ENCODE measurements at places on chromosomes 11 and 22.

DNA sequence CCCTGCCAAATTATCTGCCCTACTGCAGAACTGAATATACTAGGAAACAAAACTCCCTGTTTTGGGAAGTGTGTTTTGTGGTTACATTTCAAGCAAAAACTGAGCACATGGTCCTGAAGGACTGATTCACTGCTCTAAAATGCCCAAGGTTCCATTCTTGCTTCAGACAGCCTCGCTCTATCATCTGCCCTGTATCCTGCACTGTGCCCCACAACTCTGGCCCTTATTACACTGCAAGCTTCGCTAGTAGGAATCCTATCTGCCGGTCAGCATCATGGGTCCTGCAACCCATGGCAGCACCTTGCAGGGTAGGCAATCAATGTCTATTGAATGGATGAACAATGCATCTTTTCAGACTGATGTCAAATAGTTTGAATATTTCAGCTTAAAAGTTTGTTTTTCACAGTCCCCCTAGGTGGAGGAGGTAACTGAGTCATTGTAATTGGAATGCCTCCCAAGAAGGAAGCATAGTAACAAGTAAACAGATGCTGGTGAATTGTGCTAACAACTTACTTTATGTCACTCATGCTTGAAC, 21.3 kb downstream of the LAYN start:
- no peak overlapping the region for H3K27ac ChIP-seq
- no peak for DNase-seq
- H3K36me3 ChIP-seq = no peaks in the 10 kb centered on the region
- H3K27me3 ChIP-seq = no peaks in the 10 kb centered on the region

- no peak for DNase-seq
- H3K4me1 ChIP-seq = no peaks in the 10 kb centered on the region
- no peaks in the 10 kb centered on the region for H3K27me3 ChIP-seq
- H3K36me3 ChIP-seq = no peaks in the 10 kb centered on the region
- no peak within 1 kb of the TSS for H3K27ac ChIP-seq
- no peak within 1 kb of the TSS for H3K4me3 ChIP-seq
These were observed at the start of gene OR8H2 for GRCh38 chr11:56103210-56103737. TSS of gene OR8H2 (plus strand) at chr11:56103687. CDS start at chr11:56105043, 1,356 bp downstream.

GRCh38 chr11:36363361-36364268, 67.5 kb downstream of the PRR5L start:
- no peak overlapping the region for H3K4me3 ChIP-seq
- no peak overlapping the region for H3K27ac ChIP-seq
- peaks cover 22% of the 10 kb centered on the region for H3K4me1 ChIP-seq
- H3K27me3 ChIP-seq = peaks cover 24% of the 10 kb centered on the region
- H3K36me3 ChIP-seq = no peaks in the 10 kb centered on the region

DNA sequence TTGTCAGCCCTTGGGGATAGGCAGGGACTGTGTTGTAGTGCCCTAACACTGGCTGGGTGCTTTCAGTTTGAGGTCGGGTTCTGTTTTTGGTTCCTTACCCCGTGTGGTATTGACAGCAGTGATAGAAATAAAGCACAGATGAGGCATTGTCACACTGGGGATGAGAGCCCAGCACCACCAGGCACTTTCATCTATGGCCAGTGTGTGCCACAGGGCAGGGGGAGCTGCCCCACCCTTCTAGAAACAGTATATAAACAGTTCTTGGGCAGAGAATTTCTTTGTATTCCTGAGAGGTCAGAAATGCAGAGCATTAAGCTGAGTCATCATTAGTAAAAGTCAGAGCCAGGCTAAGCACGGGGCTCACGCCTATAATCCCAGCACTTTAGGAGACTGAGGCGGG, 23.1 kb upstream of the CDC42EP2 start:
- no peaks in the 10 kb centered on the region for H3K27me3 ChIP-seq
- DNase-seq = no peak
- peaks cover 11% of the 10 kb centered on the region for H3K4me1 ChIP-seq
- H3K4me3 ChIP-seq = no peak overlapping the region

- no peaks in the 10 kb centered on the region for H3K36me3 ChIP-seq
- peaks cover 38% of the 10 kb centered on the region for H3K27me3 ChIP-seq
- no peak overlapping the region for H3K27ac ChIP-seq
These were observed 18.1 kb downstream of the TSKU start for GRCh38 chr11:76801225-76801624.

DNA sequence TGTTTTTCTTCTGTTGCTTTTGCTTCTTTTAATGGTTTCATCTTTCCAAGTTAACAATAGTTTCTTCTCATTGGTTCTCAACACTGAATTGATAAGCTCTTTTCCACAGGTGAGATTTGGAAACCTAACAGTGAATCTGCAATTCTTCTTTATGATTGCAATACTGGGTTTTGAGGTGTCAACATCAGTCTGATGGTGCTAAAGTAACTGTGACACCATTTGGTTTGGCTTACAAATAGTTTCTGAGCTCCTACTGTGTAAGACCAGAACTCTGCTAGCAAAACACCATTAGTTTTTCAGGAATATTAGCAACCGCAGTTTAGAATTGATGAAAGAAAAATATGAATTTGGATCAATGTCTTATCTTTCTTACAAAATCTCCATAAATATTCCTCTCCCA, 58.6 kb downstream of the MAML2 start:
- H3K36me3 ChIP-seq = peaks cover 37% of the 10 kb centered on the region
- H3K4me1 ChIP-seq = peaks cover 40% of the 10 kb centered on the region
- no peak for DNase-seq
- H3K27me3 ChIP-seq = no peaks in the 10 kb centered on the region

DNA sequence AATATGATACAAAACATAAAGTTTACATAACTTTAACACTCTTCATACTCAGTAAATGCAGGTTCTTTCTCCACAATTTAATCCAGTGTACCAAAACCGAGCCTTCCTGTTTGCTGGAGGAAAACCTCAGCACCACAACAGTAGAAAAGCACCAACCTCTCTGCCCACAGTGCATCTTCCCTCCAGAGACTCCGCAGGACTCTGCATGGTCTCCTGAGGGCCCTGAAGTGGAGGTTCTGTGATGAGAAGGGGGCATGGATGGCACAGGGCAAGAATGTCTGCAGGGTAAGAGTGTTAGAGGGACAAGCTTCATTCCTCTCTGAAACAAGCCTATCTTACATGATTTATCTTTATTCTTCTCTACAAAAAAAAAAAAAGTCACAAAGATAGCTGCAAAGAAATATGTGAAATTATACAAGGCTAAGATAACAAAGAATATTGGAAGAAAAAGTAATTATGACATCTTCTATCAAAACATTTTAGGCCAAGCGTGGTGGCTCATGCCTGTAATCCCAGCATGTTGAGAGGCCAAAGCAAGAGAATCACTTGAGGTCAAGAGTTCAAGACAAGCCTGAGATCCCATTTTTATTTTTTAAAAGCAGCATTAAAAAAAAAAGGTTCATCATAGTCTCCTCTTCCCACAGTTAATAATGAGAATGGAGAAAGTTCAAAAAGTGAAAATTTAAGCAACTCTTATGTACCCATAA, 102.0 kb downstream of the VPREB1 start:
- no peak for DNase-seq
- H3K4me3 ChIP-seq = no peak overlapping the region
- no peaks in the 10 kb centered on the region for H3K27me3 ChIP-seq
- no peak overlapping the region for H3K27ac ChIP-seq

GRCh38 chr11:74672956-74673692, 58.1 kb downstream of the CHRDL2 start:
- H3K4me3 ChIP-seq = no peak overlapping the region
- H3K36me3 ChIP-seq = peaks cover 3% of the 10 kb centered on the region
- H3K27ac ChIP-seq = no peak overlapping the region
- no peaks in the 10 kb centered on the region for H3K4me1 ChIP-seq
- H3K27me3 ChIP-seq = no peaks in the 10 kb centered on the region

DNA sequence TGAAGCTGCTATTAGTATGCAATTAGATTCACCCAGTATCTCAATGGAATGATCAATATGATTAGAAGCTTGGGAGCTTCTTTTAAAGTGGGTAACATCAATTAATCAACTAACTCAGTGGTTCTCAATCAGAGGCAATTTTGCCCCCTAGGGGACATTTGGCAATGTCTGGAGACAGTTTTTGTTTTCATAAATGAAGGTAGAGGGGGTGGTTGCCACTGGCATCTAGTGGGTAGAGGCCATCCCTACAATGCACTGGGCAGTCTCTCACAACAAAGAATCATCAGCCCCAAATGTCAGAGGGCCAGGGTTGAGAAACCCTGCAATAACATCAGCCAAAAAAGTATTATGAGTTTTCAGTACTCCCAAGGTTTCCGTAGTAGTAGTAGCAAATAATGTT, 5.9 kb upstream of the AMOTL1 start:
- DNase-seq = no peak
- no peaks in the 10 kb centered on the region for H3K27me3 ChIP-seq
- H3K27ac ChIP-seq = no peak overlapping the region

DNA sequence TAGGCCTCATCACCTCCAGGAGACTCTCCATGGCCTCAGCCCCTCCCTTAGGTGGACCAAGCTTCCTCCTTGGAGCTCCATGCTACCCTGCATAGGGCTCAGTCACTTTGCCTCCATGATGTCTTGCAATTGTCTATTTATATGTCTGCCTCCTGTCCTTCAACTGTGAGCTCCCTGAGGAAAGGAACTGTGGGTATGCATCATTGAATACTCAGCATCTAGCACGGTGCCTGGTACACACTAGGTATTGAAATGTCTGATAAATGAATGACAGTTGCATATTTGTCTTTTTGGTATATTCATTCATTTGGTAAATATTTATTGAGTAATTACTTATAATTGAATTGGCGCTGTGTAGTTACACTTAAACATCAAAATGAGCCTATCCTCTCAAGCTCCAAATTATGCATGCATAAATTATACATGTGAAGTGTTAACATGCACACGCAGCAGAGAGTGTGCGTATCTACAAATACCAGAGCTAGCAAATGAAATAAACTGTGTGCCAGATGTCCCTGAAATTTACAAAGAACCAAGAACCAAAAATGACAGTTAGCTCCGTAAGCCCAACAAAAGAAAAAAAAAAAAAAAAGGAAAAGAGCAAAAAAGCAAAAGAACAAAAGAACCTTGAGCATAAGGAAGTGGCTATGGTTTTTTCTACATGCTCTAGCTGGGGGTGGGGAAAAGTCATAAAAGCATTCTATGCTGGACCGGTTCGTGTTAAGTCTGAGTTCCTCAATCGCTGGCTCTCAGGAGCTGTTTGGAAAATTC, 25.2 kb downstream of the GRAP2 start:
- no peaks in the 10 kb centered on the region for H3K36me3 ChIP-seq
- peaks cover 22% of the 10 kb centered on the region for H3K4me1 ChIP-seq
- H3K27ac ChIP-seq = no peak overlapping the region

- no peak overlapping the region for H3K27ac ChIP-seq
- H3K4me3 ChIP-seq = no peak overlapping the region
- peaks cover 81% of the 10 kb centered on the region for H3K27me3 ChIP-seq
- H3K4me1 ChIP-seq = peaks cover 41% of the 10 kb centered on the region
These were observed 7.0 kb upstream of the NEFH start for GRCh38 chr22:29473001-29473400.

DNA sequence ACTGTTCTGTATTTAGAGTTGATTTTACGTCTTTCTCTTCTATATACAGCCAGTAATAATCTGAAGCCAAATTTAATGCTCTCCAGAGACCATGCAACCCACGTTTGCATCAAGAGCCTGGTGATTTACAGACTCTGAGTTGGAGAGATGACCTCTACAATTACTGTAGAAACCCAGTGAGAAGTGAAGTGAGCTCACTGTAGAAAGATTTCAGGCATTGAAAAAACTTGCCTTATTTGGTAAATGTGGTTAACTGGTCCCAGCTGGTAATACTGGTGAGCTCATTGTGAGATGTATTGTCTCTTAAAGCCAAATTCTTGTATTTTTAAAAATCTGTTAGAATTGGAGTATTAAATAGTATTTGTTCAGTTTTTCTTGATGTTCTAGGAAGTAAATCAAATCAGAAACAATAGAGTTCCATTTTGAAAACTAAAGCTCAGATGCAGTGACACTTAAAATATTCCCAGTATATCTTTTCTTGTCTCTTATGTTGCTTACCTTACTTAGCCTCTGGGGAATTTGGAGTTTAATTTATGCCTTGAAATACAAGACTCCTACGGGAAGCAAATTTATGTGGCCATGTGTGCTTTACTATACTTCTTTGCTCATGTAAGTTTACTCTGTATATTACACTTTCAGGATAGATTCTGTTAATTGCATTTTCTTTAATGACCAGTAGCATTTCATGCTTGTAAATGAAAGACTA, 189.9 kb downstream of the ARHGAP42 start:
- H3K36me3 ChIP-seq = peaks cover 7% of the 10 kb centered on the region
- DNase-seq = no peak
- H3K4me1 ChIP-seq = no peaks in the 10 kb centered on the region
- no peak overlapping the region for H3K27ac ChIP-seq
- H3K4me3 ChIP-seq = no peak overlapping the region

DNA sequence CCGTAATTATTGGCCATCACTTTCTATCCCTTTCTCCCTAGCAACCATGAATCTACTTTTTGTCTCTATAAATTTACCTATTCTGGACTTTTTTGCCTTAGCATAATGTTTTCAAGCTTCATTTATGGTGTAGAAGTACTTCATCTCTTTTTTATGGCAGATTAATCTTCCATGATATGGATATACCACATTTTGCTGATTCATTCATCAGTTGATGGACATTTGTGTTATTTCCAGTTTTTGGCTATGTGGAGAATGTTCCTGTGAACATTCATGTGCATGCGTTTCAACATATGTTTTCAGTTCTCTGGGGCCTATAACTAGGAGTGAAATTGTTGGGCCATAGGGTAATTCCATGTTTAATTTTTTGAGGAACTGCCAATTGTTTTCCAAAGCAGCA, 12.8 kb downstream of the CAPN1 start:
- H3K27ac ChIP-seq = no peak overlapping the region
- DNase-seq = no peak
- H3K4me1 ChIP-seq = peaks cover 16% of the 10 kb centered on the region
- no peaks in the 10 kb centered on the region for H3K27me3 ChIP-seq
- H3K36me3 ChIP-seq = peaks cover 29% of the 10 kb centered on the region
- H3K4me3 ChIP-seq = no peak overlapping the region

DNA sequence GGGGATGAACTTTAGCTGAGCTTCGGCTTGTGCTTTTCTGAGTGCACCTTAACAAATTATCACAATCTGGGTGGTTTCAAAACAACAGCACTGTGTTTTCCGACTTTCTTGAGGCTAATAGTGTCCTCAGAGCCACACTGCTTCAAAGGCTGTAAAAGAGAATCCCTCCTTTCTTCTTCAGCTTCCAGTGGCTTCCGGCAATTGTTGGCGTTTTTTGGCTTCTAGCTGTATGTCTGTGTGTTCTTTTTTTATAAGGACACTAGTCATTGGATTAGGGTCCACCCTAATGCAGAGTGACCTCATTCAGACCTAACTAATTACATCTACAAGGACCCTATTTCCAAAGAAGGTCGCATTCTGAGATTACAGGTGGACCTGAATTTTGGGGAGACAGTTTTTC, 30.6 kb downstream of the KIAA1671 start:
- H3K4me3 ChIP-seq = no peak overlapping the region
- peaks cover 22% of the 10 kb centered on the region for H3K27me3 ChIP-seq
- H3K36me3 ChIP-seq = no peaks in the 10 kb centered on the region
- H3K4me1 ChIP-seq = peaks cover 3% of the 10 kb centered on the region

DNA sequence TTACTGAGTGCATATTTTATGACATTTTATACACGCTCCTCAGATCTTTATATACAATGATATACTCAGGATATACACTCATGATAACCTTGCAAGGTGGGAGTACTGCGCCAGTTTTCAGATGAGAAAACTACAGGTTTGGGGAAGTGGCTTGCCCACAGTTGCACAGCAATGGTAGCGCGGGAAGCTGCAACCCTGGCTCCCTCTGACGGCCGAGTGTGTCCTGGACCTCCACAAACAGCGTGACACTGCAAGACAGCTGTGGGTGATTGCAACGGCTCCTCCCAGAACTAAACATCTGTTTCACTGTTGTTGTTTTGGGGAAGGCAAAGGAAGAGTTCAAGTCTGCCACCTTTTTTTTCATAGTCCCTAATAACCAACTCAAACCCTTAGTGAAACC, 47.0 kb downstream of the PACSIN2 start:
- no peak overlapping the region for H3K4me3 ChIP-seq
- DNase-seq = no peak
- peaks cover 40% of the 10 kb centered on the region for H3K36me3 ChIP-seq
- no peaks in the 10 kb centered on the region for H3K27me3 ChIP-seq
